ENCODE measurements at places on chromosomes 7 and 10.
A peak's percentile ranks its signal among the peaks of the same experiment; 100 is the strongest.

GRCh38 chr10:88028654-88029053 lies 165.2 kb downstream of the PTEN start:
- ATAC-seq = peak; percentile 69

GRCh38 chr10:93068411-93069244 lies 5.1 kb upstream of the CYP26A1 start:
- ATAC-seq = peak; percentile 16

GRCh38 chr10:90917968-90918318 lies 2.9 kb downstream of the ANKRD1 start:
- peak; percentile 13 for ATAC-seq

GRCh38 chr7:32266932-32267475 lies 196.8 kb upstream of the PDE1C start:
- no peak for ATAC-seq

GRCh38 chr7:33964417-33965182 lies 59.3 kb downstream of the BMPER start:
- ATAC-seq = peak; percentile 75

DNA sequence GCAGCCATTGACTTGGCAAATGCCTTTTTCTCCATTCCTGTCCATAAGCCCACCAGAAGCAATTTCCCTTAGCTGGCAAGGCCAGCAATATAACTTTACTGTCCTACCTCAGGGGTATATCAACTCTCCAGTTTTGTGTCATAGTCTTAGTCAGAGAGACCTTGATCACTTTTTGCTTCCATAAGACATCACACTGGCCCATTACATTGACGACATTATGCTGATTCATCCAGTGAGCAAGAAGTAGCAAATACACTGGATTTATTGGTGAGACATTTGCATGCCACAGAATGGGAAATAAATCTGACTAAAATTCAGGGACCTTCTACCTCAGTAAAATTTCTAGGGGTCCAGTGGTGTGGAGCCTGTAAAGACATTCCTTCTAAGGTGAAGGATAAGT lies 649.7 kb upstream of the ANKRD30A start:
- ATAC-seq = no peak

GRCh38 chr7:47937711-47938573 lies 10.3 kb downstream of the PKD1L1 start:
- no peak for ATAC-seq

DNA sequence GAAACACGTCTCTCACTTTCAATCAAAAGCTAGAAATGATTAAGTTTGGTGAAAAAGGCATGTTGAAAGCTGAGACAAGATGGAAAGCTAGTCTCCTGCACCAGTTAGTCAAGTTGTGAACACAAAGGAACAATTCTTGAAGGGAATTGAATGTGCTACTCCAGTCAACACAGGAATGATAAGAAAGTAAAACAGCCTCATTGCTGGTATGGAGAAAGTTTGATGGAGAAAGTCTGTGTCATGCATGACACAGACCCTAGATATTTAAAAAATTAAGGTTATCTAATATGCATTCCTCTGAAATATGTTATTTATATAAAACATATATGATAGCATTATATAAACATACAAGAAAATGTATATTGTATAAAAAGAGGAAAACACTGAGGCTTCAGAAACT lies 699.4 kb upstream of the FZD8 start:
- ATAC-seq = no peak

- no peak for ATAC-seq
Observed at GRCh38 chr10:98150544-98150943, 16.1 kb downstream of the R3HCC1L start.

- peak; percentile 49 for ATAC-seq
Observed at GRCh38 chr7:140035400-140036223, 27.1 kb downstream of the PARP12 start.

GRCh38 chr10:84428711-84429110 lies 100.3 kb downstream of the CCSER2 start:
- no peak for ATAC-seq

- ATAC-seq = no peak
Observed at GRCh38 chr7:146728611-146729010, 612.0 kb downstream of the CNTNAP2 start.

DNA sequence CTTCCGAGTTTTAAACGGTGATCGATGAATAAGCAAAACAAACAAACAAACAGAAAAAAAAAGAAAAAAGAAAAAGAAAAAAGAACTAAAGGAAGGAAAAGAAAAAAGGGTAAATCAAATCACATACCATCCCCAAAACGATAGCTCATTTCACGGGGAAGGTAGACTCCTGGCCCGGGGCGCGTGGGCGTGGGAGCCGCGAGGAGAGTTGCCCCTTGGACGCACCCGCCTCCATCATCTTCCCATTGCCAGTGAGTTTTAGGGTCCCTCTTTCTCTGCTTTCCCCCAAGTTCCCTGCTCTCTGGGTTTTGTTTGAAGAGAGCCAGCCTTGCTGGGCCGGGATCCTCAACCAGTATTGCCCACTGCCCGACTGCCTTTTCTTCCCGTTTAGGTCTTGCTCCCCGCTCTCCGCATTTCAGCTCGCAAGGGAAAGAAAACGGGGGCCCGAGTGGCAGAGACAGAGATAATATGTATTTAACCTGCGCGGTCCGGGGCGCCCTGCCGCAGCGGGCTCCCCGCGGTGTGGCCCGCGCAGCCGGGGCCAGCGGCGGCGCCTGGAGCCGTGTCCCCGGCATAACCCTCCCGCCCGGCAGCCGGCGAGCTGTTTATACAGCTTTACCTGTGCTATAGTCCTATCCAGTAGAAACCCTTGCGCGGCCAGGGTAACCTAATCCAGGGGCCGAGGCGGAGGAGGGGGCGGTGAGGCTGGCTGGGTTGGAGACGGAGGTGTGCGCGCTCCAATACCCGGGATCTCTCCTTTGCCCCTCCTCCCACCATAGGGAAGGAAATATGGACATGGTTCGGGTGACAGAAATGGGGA lies 5.2 kb upstream of the GATA3 start:
- no peak for ATAC-seq

DNA sequence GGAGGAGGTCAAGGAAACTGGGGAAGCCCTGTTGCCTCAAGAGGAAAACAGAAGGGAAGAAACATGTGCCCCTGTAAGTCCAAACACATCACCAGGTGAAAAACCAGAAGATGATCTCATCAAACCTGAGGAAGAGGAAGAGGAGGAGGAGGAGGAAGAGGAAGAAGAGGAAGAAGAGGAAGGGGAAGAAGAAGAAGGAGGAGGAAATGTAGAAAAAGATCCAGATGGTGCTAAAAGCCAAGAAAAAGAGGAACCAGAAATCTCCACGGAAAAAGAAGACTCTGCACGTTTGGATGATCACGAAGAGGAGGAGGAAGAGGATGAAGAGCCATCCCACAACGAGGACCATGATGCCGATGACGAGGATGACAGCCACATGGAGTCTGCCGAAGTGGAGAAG lies 82.7 kb upstream of the SAMD8 start:
- no peak for ATAC-seq

- ATAC-seq = no peak
Observed at GRCh38 chr10:3661271-3661670, 123.7 kb downstream of the KLF6 start.

DNA sequence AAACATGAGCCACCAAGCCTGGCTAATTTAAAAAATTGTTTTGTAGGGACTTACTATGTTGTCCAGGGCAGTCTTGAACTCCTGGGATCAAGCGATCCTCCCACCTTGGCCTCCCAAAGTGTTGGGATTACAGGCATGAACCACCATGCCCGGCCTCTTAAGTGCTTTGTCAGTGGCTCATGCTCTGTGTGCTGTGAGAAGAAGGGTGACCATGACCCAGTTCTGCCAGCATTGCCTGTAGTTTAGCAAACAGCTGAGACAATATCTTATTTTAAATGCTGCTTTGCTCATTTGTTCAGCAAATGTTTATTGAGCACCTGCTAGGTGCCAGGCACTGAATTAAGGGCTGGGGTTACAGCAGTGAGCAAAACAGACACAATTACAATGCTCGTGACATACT lies 9.0 kb downstream of the ADCK2 start:
- ATAC-seq = no peak

- no peak for ATAC-seq
Observed at GRCh38 chr10:37401225-37401624, 275.8 kb downstream of the ANKRD30A start.

- ATAC-seq = no peak
Observed at GRCh38 chr7:157909370-157909769, 572.6 kb downstream of the DNAJB6 start.

GRCh38 chr7:1917221-1918062 lies 247.4 kb downstream of the ELFN1 start:
- ATAC-seq = no peak

DNA sequence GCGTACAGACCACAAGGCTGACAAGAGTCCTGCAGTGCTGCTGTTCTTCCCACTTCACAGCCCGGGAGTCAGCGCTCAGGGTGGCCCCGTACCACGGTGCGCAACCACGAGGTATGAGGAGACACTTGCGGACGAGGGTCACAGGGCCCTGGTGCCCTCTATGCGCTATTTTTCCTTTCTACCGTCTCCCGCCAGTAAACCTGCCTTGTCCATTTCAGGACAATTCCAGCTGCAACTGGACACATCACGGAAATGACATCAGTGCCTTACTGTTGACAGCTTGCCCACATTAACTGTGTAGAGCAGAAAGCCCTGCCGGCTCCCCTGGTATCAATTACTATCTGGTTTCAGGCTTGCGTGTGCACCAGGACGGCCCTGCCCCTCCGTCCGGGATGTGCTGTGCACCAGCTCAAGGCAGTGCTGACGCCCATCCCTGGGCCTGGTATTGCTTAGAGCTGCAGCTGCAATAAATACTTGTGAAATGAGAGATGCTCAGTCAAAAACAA lies 65.1 kb downstream of the ZRANB1 start:
- ATAC-seq = peak; percentile 85

- ATAC-seq = peak; percentile 98
Observed at GRCh38 chr7:75866489-75867389, 12.1 kb upstream of the RHBDD2 start.

- no peak for ATAC-seq
Observed at GRCh38 chr7:105623906-105624305, 42.6 kb upstream of the EFCAB10 start.

DNA sequence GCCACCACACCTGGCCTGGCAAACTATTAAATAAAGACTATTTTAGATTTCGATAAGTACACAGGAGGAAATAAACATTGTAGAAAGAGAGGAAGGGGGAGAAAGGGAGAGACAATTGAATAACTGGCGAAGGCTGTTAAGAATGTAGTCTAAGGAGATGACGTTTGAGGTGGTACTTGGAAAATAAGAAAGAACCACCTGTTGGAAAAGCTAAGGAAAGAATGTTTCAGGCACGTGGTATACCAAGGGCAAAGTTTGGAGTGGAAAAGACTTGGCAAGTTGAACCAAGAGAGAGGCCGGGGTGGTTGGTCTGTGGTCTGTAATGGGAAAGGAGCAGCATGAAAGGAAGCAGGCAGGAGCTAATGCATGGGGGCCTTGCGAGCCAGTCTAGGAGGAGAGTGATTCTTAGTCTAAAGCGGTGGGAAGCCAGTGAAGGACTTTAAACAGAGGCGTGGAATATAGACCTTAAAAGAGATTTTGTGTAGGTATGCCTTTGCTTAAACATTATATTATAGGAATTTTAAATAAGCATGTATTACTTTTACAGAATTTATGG lies 9.4 kb downstream of the ING3 start:
- ATAC-seq = no peak

DNA sequence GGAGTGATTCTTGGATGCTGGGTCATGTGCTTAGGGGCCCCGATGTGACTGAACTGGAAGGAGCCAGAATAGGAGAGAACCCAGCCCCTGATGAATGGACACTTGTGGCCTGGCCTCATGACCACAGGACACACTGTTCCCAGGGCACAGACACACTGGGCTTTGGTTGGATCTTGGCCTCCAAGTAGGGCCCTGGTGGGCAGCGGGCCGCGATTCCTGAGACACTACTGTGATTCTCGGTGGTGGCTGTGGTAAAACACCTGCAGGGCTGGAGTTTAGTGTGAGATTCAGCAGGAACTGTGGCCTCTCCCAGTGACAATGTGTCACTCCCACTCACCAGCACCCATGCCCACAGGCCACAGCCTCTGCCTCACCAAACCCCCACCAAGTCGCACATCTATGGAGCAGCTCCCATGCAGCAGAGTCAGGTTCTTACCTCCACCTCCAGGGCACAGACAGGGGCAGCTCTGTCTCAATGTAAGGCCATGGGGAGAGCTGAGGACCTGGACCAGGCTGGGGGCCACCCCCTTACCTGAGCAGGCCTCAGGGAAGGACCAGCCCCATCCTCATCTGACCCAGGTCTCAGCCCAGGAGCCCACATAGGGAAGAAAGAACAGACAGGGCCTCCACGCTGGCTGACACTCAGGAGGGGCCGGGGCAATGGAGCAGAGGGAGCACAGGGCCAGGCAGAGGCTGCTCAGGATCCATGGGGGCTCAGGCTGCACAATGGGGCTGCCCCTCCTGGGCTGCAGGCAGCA lies 33.2 kb upstream of the ZNF716 start:
- ATAC-seq = no peak

DNA sequence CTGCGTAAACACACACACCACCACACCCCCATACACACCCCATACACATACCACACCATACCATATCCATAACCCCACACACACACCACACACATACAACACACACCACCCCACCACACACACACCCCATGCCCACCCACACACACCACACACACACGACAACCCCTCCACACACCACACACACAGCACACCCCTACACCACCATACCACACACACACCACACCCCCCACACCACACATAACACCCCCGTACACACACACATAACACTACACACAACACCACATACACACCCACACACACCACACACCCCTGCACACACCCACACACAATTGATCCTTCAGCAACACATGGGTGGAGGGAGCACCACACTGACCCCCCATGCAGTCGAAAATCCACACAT lies 50.3 kb upstream of the BMS1 start:
- ATAC-seq = no peak

DNA sequence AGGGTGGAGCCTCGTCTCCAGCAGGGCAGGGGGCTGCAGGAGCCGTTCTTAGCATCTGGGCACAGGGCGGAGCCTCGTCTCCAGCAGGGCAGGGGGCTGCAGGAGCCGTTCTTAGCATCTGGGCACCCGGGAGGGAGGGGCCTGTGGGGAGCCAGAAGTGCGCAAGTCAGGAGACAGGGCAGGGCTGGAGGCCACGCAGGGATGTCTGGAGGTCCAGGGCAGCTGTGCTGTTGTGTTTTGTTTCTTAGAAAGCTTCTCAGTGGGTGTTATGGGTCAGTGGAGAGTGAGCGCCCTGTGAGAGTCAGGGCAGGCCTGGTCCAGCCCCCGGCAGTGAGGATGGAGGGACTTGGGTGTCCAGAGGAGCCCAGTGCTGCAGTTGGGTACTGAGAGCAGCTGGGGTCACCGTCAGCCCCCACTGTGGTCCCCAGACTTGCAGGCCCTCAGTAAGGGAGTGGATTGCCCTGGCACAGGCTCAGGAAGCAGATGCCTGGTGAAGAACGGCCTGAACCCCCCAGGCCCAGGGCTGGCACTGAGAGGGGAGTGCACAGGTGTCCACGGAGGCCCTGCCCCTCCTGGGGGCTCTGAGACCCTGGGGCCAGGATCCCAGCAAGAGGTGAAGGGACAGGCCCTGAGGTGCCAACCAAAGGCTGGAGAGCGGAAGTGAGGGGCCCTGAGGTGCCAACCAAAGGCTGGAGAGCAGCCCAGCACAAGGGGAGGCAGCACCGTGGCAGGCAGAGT lies 29.8 kb downstream of the FAM20C start:
- no peak for ATAC-seq
